RPMI7951 (cell line): ENCODE measurements at places on chromosomes 12 and 14.

DNA sequence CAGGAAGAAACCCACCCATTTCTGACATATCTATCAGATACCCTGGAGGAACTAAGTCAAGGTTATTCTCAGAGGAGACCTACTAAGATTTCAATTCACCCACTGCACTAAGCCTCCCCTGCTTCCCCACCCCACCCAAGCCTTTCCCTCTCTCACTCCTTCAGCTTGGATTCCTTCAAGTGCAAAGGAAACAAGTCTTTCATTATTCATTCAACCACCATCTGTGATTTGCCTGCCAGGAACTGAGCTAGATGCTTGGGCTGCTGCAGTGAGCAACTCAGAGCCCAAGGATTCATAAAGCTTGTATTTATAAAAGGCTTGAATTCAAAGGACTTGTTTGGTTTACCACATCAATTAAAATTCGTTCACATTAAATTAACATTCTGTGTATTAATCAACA, 161.3 kb downstream of the GXYLT1 start:
- peak; percentile 5 for DNase-seq

DNA sequence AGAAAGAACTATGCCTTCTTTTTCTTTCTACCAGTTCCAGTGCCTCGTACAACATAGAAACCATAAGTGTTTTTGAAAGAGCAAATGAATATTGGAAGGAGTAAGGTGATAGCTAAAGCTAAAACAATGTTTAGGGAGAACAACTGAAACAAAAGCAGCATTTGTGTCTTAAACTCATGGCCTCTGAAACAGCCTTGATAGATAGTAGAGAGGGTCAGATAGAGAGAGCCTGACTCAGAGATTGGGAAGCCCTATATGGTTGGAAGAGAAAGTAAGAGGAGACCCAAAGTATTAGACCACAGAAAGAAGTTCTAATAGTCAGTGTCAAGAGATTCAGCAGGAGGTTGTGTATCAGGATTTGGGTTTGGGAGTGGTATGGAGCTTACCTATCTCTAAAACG, 79.6 kb upstream of the IFNG-AS1 start:
- DNase-seq = peak; percentile 16

- no peak for DNase-seq
Measured at GRCh38 chr14:33114331-33114730, 175.7 kb downstream of the NPAS3 start.

DNA sequence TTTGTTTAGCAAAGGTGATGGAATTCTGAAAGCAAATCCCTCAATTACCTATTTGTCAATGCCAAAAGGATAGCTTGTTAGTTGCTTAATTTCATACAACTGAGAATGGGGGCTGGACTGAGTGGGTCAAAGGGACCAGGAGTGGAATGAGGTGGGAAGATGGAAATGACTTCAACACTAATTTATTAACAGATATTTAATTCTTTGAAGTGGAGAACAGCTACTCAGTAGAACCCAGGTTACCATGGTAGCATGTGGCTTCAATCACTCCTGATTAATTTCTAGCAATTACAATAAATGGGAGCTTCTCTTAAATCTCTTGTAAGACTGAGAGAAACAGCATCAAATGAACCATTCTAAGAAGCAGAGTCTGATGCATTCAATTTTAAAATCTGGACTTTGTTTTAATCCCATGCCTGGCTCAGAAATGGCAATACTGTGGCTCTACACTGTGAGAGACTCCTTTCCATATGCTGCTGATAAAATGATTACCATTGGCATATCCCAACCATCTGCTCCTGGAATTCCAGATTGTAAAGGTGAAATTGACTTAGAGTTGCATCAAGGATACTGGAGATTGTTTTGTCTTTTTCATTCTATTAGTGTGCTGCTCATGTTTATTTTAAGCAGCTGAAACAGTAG, 607.8 kb downstream of the SNAPC1 start:
- DNase-seq = no peak

GRCh38 chr14:55911776-55912175, 206.4 kb upstream of the PELI2 start:
- no peak for DNase-seq
